H4 (cell line): ENCODE measurements at places on chromosomes 5 and 9.

DNA sequence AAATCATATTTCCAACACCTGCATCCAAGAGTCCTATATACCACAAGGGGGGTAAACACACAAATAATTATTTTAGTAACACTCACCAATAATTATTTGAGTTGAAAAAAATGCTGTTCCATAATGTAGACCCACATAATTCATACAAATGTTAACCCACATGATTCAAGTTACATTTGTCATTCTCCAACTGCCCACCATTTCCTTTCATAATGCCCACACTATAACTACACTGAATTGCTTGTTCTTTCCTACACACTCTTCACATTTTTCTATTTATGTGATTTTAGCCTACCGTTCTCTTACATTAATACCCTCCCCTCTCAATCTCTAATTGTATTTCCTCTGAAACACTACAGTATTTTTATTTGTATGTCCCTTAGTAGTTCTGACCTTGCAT is 35.9 kb upstream of the HK3 start:
- DNase-seq = no peak

- no peak for DNase-seq
Measured at GRCh38 chr5:131795228-131795627, 1.6 kb downstream of the FNIP1 start.

GRCh38 chr9:117528225-117528624 is 113.4 kb upstream of the ASTN2 start:
- DNase-seq = no peak

DNA sequence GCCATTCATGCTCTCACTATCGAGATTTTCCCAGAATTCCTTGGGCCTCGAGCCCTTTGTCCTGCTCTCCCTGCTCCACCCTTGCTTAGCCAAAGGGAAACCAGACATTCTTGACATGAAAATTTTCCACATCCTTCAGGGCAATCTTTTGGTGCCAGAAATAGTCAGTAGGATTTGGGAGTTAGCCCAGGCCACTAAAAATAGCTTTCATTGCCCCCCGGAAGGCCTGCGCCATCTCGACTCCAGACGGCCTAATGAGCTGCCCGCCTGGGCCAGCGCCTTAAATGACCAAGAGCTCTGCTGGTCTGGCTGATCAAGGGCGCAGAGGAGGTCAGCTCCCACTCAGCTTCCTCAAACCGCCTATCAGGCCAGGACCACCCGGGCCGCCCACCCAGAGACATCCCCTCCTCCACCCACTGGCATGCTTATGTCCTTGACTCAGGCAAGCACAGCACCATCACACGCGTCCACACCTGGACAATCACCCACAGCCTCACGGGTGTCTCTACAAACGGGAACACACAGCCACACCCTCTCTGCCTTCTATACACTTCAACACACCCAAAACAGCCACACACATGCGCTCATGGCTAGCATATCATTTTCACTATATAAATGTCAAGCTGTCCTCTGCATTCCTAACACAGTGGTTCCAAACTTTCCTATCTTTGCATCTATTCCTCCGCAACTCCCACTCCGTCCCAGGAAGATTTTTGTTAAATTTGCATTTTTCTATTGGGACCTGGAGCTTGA is 20.9 kb downstream of the DUSP1 start:
- DNase-seq = no peak

GRCh38 chr5:78972654-78973428 is 12.3 kb downstream of the ARSB start:
- no peak for DNase-seq
